ENCODE measurements at places on chromosomes 2 and 18.
A peak's percentile ranks its signal among the peaks of the same experiment; 100 is the strongest.

GRCh38 chr2:217928324-217929181 is 74.2 kb downstream of the TNS1 start:
- DNase-seq = no peak

DNA sequence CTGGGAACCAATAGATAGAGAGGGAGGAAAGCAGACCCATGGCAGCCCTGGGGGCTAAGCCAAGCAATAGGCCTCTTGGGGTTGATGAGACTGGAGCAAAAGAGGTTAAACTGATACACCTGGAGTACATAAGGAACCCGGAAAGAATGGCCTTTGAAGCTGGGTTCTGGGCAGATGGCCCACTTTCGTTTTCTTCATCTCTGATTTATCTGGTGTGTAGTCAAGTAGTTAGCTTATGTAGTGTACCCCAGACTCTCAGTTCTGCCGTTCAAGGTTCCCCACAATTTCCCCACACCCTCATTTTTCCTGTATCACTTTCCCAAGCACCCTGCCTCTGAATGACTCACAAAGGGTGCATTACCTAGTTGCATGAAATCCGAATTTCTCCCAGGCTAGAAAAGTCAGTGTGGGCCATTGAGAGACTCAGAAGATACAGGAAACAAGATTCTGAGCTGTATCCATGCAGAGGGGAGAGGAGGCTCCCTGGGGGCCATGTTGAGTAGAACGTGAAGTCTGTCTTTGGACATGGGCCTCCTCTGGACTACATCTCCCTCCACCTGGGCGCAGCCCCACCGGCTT is 235.0 kb downstream of the LOXHD1 start:
- no peak for DNase-seq

GRCh38 chr2:222955008-222955407 is 94.2 kb downstream of the ACSL3 start:
- DNase-seq = no peak

DNA sequence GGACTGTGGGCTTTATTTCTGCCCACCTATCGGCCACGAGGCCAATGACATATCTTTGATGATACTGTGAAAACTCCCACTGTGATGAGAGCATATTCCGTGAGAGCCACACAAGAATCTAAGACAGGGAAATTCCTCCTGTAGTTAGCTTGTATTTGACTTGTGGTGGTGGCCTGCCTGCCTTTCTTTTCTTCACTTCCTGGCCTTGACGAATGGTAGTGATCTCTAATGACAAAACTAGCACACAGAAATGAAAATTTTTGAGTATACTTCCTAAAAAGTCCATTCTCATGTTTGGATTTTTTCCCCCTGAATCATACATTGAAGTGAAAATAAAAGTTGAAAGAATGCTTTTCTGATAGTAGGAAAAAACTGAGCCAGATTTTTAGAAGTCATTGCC is 94.4 kb downstream of the MGAT5 start:
- peak; percentile 34 for DNase-seq

DNA sequence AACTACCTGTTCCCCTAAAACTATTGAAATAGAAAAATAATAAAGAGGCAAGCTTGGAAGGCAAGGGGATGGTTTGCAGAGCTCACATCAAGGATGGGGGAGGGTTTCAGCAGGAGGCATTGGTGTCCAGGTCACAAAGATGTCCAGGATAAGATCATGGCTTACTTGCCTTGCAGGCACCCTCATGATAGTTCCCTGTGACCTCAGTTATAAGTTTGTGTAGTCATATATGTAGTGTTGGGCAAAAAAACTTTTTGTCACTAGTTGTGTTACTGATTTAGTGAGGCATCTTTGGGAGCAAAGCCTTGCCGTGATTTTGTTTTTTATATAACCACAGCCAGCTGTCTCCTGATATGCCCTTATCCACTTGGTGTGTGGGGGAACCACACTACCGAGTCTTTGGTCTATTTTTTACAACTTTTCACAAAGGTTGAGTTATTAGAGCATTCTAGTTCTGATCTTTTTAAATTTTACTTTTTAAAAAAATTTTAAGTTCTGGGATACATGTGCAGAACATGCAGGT is 53.3 kb downstream of the IL1R2 start:
- no peak for DNase-seq

DNA sequence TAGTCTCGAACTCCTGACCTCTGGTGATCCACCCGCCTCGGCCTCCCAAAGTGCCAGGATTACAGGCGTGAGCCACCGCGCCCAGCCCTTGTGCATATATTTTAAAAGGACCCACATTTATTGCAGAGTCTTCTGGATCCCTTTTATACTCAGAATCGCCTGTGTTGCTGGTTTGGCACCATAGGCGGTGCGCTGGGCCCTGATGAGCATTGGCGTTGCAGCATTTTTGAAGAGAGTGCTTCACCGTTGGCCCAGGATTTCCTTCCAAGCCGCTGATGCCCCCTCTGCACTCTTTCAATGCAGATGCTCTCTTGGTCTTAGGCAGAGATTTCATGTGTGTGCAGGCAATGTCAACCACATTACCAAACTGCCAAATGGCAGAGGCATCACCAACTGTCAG is 13.5 kb upstream of the TFCP2L1 start:
- DNase-seq = no peak

DNA sequence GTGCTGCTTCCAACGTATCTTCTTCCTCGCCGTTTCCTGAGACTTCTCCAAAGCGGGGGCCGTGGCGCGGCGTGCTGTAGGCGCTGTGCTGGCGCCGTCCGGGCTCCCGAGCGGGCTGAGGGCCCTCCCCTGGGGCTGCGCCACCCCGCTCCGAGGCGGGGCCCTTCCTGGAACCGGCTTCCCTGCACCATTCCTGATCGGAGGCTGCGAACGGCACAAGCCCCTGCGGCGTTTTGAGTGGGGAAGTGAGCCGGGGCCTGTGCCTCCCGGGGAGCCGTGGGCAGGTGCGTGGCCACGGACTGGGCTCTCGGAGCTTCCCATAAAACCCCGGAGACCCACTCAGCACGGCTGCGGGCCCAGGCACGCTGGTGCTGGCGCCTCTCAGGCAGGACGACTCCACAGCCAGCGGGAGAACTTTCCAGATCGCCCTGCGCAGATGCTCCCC is 74.7 kb downstream of the PSMG2 start:
- DNase-seq = no peak

GRCh38 chr18:41870817-41871216 is 84.2 kb upstream of the PIK3C3 start:
- no peak for DNase-seq

DNA sequence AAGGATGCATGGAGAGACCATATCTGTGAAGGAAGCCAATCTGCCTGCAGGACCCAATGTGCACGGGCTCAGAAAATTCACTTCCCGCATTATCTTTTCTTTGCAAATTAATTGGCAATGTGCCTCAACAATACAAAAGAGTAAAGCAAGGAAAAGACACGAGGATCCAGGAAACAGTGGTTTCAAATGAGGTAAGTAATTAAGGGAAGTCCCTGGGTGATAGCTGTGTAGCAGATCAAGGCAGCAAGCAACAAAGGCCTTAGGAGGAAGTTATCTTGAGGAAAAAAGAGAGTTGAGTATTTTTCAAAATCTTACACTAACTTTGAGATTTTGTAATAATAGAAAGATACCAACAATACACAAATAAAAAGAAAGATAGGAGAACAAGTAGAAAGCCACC is 44.3 kb upstream of the TGIF1 start:
- no peak for DNase-seq

DNA sequence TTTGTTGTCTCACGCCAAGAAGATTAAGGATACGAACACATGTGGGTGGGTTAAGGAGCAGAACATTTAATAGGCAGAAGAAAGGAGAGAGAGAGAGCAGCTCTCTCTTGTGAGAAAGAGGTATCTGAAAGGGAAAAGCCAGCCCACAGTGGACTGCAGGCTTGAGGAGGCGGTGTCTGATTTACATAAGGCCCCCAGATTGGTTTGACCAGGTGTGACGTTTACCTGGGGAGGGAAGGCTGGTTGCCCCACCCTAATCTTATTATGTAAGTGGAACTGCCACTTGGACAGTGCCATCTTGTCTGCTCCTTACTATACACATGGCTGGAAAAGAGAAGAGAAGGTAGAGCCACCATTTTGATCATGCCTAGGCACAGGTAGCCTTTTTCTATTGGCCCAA is 189.2 kb downstream of the NCK2 start:
- no peak for DNase-seq

GRCh38 chr18:56861244-56861643 is 210.1 kb downstream of the WDR7 start:
- no peak for DNase-seq

GRCh38 chr18:39872651-39873050 is 2082.4 kb upstream of the PIK3C3 start:
- no peak for DNase-seq

DNA sequence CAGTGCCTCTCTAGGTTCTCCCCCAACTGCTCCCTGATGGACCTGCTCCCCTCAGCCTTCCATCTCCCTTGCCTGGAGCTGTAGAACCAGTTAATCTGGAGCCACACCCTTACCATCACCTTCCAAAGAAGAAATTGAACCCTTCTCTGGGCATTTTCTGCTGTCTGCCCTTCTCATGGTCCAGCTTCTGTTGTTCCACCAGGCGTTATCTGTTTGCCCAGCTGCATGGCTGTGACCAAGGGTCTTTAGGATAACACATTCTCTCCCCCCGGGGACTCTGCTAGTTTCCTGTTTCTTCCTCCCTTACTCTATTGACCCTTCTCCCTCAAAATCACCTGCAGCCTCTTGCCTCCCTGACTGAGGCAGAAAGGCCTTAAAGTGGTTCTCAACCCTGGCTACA is 3.2 kb upstream of the ANKRD53 start:
- no peak for DNase-seq

- no peak for DNase-seq
Measured at GRCh38 chr2:3430172-3430571, 50.7 kb downstream of the TRAPPC12 start.

DNA sequence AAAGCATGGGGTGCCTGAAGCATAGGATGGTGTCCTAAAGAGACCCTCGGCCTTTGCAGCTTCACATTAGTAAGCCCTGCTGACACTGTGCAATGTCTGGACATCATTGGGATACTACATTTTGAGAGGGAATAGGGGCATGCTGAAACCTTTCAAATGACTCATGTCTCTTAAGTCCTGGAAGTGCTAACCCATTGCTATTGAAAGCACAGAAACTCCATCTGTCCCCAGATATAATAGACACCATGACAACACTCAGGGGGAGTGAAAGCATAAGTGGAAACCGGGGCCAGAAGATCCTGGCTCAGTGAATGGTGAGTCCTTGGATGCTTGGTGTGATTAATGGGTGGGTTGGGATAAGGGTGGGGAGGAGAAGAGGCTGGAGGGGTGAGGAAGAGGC is 595.5 kb upstream of the ID2 start:
- DNase-seq = peak; percentile 5

DNA sequence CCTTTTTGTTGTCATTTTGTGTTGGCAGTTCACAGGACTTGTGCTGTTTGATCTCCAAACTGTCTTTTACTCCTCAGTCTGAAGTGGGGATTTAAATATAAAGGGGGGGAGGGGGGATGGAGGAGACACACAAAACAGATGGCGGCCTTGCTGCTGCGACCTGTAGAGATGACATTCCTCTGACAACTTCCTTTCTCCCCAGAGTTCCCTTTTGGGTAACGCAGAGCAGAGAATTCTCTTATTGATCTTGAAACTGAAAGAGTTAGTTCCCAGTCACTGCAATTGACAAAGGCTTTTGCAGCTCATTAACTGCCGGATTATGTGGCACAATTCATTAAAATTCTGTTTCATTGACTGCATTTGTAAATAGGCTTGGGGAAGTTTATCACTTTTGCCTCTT is 279.3 kb downstream of the TSN start:
- no peak for DNase-seq

Data from GM04503 (cell line).